Endothelial cell of coronary artery (primary cell): ENCODE measurements at places on chromosomes 7 and 10. TPM values are rescaled to one million over a fixed set of nuclear protein-coding genes. Genes with fewer than 3 reads are reported as not detected.

DGKI gene
- total RNA-seq: 0.36 and 1.0 TPM in 2 replicates

UTF1 gene
- total RNA-seq: not detected in 2 replicates

CNNM1 gene
- total RNA-seq: under 0.01 TPM in 1 of 2 replicates, not detected in the other

CYP2C19 gene
- total RNA-seq: not detected in 2 replicates

TSPAN15 gene
- total RNA-seq: 48.3 and 70.5 TPM in 2 replicates

TAS2R41 gene
- total RNA-seq: not detected in 2 replicates

TMEM178B gene
- 0.75 TPM in 1 of 2 replicates, not detected in the other for total RNA-seq

C10orf67 gene
- not detected in 2 replicates for total RNA-seq

SFTPA1 gene
- not detected in 2 replicates for total RNA-seq

ZMIZ1 gene
- 5.7 and 11.5 TPM in 2 replicates for total RNA-seq

CYP26C1 gene
- total RNA-seq: 0.47 and 0.63 TPM in 2 replicates

HMX3 gene
- not detected in 2 replicates for total RNA-seq

WNT16 gene
- not detected in 2 replicates for total RNA-seq

DMBT1 gene
- total RNA-seq: not detected in 2 replicates

SPDYE3 gene
- total RNA-seq: not detected in 2 replicates

NXPH1 gene
- not detected in 2 replicates for total RNA-seq

ARHGAP19 gene
- 7.2 and 11.8 TPM in 2 replicates for total RNA-seq

NKX2-3 gene
- total RNA-seq: not detected in 2 replicates

IRF5 gene
- 0.28 and 0.36 TPM in 2 replicates for total RNA-seq

ASZ1 gene
- total RNA-seq: not detected in 2 replicates

HOGA1 gene
- total RNA-seq: 0.09 and 0.18 TPM in 2 replicates

AKR1D1 gene
- not detected in 2 replicates for total RNA-seq

CDC14C gene
- not detected in 2 replicates for total RNA-seq

ANKRD7 gene
- 0.18 and 0.19 TPM in 2 replicates for total RNA-seq

PRPF18 gene
- 31.9 and 32.5 TPM in 2 replicates for total RNA-seq

SYT15 gene
- total RNA-seq: 0.09 and 0.56 TPM in 2 replicates

CLDN4 gene
- under 0.01 TPM in 1 of 2 replicates, not detected in the other for total RNA-seq

TWIST1 gene
- 2.8 and 6.5 TPM in 2 replicates for total RNA-seq

MUC3A gene
- total RNA-seq: under 0.01 TPM in 1 of 2 replicates, not detected in the other

ITIH5 gene
- total RNA-seq: 0.19 TPM in 1 of 2 replicates, not detected in the other
